Neuronal stem cell (in vitro differentiated cells): ENCODE measurements at places on chromosomes 11 and 22.

DNA sequence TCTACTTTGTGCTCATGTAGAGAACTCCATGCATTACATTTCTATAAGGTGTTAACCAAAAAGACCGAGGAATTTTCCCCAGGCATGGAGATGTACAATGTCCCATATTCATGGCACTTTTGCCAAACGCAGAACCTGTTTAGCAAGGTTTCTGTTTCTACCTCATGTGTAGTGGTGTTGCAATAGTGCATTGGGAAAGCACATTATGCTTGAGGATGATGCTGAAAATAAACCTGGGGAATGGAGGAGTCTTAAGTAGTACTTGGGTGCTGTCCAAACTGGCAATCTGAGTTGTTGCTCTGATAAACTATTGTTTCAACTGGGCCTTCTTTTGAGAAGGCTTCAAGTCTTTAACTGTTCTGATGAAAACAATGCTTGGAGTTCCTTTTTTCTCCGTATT lies 11.5 kb upstream of the MUC15 start:
- DNase-seq: no peak

DNA sequence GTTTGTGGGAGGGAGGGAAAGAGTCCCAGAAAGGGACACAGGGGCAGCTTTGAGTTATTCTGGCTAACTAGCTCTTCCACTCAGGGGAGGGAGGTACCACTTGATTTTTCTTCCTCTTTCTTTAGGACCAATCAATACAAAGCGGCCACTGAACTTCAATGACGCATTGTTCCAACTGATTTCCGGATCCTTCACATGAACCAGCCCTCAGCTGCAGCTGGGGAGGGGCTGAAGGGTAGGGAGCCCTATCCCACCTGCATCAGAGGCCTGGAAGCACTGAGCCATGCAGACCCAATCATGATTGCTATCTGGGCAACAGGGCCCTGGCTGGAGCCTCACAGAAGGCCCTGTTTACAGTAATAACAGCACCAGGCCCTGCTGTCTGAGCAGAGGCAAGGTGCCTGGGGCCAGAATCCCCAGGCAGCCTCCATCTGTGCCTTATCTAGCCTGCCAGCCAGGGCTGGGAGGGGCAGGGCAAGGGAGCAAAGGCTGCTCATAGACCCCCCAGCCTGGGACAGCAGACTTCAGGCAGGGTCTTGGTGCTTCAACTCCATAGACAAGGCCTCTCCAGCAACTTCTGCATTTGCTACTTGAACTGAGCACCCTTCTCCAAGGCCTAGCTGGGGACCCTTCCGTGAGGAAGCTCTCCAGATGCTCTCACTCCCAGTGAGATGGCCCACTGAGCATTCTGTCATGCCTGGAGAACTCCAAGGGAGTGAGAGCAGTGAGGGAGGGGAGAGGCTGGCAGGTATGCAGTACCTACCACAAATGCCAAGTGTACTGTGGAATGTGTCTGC lies 22.5 kb downstream of the CLPB start:
- no peak for DNase-seq

DNA sequence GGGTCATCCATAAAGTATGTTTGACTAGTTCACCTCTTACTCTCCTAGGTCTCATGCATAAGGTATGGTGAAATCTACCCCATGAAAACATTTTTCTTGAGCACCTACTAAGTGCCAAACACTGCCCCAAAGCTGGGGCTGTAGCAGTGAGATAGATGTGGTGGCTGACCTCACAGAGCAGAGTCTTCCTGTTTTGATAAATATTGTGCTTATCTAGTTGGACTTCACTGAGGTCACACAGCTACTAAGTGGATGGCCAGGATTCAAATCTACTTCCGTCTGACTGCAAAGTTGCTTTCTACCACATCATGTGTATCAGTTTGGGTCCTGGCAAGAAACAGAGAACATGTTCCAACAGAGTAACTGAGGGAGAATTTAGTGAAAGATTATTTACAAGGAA lies 6.4 kb upstream of the HTATIP2 start:
- no peak for DNase-seq

DNA sequence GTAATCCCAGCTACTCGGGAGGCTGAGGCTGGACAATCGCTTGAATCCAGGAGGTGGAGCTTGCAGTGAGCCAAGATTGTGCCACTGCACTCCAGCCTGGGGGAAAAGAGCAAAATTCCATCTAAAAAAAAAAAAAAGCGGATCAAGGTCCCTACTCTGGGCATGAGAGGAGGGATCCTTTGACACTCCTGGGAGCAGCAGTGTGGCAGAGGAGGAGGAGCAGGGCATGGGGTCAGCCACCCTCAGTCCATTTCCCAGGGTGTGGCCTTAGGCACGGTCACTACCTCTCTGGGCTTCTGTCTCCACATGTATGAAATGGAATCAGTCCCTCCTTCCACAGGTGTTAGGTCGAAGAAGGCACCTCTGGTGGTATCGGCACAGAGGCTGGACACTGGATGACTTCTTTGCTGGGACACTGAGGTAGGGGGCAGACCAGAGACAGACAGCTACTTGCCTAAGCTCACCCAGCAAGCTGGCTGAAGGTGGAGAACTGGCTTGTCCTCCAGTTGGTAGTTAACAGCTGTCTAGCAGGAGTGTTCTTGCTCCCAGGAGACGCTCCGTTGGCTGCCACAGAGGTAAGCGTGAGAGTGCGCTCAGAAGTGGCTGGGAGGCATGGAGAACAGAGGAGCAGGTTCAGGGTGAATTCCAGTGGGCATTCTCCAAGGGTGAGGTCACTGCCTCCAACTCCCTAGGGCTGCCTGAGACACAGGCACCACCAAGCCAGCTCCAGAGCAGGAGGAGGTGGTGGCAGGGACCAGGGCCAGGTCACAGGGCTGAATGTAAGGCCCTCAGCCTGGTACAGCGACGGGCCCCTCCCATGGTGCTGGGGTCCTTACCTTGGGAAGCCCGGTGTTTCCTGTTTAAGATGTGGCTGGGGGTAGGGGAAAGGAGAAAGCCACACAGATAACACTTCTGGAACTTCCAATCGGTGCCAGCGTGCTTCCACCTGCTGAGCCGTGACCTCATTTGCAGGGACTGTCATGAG lies 19.5 kb downstream of the TXN2 start:
- no peak for DNase-seq

- DNase-seq: no peak
These were observed 51.3 kb upstream of the SCUBE2 start for GRCh38 chr11:9142732-9143131.

DNA sequence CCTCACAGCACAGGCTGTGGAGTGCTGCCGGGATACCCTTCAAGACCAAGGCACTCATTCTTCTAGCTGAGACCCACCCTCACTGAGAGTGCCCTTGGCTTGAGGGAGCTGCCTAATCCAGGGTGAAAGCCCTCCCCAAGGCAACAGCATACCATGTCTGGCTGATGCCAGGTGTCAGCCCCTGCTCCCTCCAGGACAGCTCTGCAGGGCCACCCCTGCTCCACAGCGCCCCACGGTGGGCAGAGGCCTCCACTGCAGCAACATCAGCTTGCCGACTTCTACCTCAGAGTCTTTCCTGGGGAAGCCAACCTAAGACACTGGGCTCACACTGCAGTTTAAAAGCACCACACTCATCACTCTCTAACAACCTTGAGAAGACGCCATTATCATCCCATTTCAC lies 29.0 kb downstream of the TTLL1 start:
- peak; percentile 44 for DNase-seq

DNA sequence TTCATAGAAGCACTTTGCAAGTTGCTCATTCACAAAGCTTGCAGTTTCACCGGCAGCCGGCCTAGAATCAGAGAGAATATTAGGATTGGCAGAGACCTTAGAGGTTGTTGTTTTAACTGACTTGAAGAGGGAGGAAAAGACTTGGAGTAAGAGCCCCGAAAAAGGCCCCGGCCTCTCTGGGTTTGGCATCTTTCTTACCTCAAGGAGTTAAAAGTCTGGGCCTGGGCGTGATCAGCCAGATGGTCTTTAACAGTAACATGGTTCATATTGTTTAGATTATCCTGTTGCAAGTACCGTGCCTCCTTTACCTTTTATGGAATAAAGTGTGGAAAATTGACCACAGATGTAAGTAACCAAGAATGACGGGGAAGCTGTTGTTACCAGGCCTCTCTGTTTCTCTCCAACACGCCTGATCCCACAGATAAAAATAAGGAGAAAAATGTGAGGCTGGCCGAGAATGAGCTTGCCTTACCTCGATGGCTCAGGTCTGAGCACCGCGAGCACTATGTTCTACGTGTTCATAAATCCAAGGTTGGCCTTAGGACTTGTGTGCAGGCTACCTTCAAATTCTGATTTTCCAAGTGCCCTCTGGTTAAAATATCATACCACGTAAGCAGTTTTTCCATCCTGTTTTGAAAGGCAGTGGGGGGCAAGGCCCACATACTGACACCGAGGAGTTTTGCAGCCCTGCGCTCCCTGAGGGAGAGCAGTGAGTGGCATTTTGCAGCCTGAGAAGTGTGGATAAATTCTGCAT lies 56.4 kb downstream of the PARVA start:
- no peak for DNase-seq

DNA sequence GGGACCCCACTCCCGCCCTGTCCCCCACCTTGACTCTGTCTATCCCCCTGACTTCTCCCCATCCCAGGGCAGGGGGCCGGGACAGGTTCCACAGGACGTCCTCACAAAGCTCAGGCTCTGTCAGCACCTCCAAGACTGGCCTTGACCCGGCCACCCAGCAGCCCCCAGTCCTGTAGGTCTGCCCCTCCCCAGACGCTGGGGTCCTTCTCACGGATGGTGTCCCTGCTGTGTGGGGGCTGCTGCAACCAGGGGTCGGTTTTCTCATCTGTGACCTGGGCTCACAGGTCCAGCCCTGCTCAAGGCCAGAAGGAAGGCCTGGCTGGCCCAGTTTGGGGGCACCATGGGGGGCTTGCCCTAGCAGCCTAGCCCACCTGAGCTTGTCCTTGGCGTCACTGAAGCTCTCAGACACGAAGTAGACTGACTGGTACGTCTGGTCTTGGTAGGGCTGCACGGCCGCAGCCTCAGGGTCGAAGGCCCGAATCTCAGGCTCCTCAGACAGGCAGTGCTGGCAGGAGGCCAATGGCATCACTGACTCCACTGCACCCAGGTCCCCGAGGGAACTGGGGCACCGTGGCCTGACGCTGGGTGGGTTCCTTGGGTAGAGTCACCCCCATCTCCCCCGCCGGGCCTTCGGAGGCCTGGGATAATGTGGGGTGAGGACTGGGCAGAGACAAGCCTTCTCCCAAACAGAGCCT lies 4.0 kb upstream of the INS start:
- no peak for DNase-seq

- no peak for DNase-seq
These were observed 42.3 kb upstream of the ETS1 start for GRCh38 chr11:128629516-128630106.

DNA sequence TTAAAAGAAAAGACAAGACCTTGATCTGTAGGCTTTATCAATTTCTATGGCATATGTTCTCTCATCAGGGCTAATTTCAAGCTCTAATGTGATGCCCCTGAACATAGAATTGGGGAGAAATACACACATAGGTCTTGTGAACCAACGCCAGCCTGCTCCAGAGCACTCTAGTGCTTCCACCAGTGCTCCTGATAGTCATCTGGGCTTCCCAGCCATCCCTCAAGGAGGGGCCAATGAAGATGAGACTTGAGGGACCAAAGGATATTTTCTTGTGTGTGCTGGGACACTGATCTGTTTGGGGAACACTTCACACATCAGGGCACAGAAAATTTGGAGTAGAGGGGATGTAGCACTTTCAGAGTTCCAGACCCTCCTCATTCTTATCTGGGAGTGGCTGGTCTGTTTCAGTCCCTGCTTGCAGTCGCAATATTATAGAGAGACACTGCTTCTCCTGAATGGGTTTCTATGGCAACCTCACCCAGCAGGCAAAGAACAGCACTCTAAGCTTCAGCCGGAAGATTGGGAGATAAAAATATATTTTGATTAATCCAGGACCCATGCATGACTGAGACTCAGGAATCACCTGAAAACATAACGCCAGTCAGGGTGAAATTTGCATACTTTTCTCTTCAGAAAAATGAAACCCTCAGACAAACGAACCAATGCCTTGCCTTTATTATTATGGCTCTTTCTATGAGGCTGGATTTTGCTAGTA lies 28.4 kb upstream of the SCN3B start:
- DNase-seq: no peak

GRCh38 chr11:60193687-60194433 lies 11.0 kb upstream of the MS4A6A start:
- DNase-seq: peak; percentile 56

- no peak for DNase-seq
These were observed 10.5 kb upstream of the C11orf24 start for GRCh38 chr11:68282141-68282860.

DNA sequence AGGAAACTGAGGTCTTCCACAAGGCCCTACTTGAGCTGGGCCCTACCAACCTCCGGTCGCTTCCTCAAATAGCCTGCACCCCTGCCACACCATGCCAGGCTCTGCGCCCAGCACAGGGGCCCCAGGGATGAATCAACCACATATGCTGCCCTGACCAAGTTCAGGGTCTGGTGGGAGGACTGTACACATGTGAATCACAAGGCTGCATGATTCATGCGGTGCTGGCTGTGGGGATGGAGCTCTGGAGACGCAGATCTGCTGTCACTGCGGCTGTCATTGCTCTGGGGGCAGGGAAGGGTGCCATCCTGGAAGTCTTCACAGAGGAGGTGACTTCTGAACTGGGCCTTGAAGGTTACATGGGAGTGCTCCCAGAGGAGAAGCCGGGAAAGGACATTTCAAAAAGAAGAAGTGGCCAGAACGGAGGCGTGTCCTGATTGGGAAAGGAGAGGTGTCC lies 21.5 kb downstream of the CYTH4 start:
- no peak for DNase-seq

GRCh38 chr11:69166218-69167115 lies 10.7 kb downstream of the SMIM38 start:
- no peak for DNase-seq

GRCh38 chr11:117462183-117462863 lies 134.7 kb downstream of the CEP164 start:
- DNase-seq: no peak

- DNase-seq: no peak
These were observed 2339.7 kb upstream of the RAG2 start for GRCh38 chr11:38937709-38938108.

GRCh38 chr11:93832780-93833179 lies 17.6 kb downstream of the VSTM5 start:
- no peak for DNase-seq

GRCh38 chr22:32814285-32814860 lies 12.9 kb downstream of the TIMP3 start:
- no peak for DNase-seq

GRCh38 chr22:29987137-29987536 lies 93.1 kb upstream of the HORMAD2 start:
- no peak for DNase-seq

GRCh38 chr11:85965202-85965601 lies 103.7 kb downstream of the PICALM start:
- no peak for DNase-seq

- no peak for DNase-seq
These were observed 65.8 kb upstream of the NECTIN1 start for GRCh38 chr11:119794756-119795155.

DNA sequence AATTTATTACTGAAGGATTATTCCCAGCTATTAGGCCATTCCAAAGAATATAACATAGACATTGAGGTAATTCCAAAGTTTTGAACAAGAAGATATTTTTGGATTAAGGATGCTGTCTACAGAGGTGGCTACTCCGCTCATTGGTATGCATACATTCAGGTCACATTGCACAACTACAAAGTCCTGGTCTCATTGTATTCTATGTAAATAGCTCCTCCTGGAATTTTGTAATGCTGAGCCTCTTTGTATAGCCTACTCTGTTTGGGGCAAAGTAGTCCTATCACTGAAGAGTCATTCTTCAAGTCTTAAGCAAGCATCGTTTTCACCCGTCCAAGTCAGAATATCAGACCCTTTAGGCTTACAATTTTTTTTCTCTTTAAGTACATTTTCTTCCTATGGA lies 142.4 kb downstream of the KIF18A start:
- DNase-seq: peak; percentile 23
